ENCODE measurements at places on chromosomes 2 and 18.

DNA sequence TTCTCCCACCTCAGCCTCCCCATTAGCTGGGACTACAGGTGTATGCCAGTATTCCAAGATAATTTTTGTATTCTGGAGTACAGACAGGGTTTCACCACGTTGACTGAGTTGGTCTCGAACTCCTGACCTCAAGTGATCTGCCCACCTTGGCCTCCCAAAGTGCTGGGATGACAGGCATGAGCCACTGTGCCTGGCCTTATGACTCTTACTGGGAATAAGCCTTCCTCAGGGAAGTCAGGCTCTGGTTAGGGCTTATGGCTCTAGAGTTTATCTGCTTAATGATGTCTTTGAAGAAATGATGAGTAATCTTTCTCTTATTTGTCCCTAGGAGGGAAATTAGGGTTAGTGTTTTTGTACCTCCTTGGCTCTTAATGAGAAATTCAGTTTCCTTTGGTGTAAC lies 187.7 kb downstream of the FAM210A start:
- no peak for DNase-seq

- no peak for DNase-seq
Measured at GRCh38 chr18:31245820-31246219, 72.1 kb upstream of the DSG1 start.

GRCh38 chr2:216918088-216918680 lies 58.3 kb upstream of the TNP1 start:
- no peak for DNase-seq

GRCh38 chr2:28649481-28650265 lies 102.0 kb upstream of the PPP1CB start:
- no peak for DNase-seq

DNA sequence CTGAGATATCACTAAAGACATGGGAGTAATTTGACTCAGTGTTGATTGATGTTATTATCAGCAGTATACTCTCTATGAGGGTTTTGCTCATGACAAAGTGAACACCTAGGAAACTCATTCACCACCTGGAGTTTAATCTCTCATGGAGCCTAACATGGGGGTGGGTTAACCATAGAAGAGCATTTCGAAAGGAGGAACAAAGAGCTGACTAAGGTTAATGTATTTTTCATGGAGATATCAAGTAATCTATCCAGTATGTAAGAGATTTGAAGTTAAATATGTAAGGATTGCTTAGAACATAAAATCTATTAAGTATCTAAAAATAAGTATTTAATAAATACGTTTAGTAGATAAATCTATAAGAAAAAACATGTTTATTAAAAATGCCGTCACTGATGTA lies 917.8 kb downstream of the EPHA4 start:
- DNase-seq, result no peak

DNA sequence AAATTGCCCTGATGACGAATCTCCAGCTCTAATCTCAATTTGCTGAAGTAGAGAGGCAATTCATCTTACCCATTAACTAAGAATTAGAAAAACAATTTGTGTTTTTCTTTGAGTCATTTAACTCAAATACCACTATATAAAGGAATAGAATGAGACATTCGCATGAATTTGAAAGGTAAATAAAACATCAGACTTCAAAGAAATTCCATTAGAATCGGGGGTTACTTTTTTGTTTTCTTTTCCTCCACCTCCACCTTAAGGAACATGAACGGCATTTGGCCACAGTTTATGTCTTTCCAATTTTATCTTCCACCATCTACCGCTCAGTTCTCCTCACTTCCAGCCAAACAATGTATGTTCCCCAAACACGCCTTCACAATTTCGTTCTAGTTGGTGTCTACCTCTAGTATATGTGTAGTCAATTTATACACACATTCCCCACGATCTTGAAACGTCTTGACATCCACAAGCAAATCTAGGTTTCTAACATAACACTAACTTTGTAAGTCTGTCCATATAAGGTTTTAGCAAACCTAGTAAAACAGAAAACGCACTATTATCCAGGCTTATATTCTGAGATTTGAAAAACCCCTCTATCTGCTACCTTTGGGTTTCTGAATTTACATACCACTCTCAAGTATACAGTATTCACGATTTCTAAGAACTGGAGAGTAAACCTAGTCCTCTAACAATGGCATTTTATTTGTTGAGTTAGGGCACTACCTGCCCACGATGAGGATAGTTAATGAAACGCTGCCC lies 1.2 kb upstream of the SMCHD1 start:
- DNase-seq, result no peak

DNA sequence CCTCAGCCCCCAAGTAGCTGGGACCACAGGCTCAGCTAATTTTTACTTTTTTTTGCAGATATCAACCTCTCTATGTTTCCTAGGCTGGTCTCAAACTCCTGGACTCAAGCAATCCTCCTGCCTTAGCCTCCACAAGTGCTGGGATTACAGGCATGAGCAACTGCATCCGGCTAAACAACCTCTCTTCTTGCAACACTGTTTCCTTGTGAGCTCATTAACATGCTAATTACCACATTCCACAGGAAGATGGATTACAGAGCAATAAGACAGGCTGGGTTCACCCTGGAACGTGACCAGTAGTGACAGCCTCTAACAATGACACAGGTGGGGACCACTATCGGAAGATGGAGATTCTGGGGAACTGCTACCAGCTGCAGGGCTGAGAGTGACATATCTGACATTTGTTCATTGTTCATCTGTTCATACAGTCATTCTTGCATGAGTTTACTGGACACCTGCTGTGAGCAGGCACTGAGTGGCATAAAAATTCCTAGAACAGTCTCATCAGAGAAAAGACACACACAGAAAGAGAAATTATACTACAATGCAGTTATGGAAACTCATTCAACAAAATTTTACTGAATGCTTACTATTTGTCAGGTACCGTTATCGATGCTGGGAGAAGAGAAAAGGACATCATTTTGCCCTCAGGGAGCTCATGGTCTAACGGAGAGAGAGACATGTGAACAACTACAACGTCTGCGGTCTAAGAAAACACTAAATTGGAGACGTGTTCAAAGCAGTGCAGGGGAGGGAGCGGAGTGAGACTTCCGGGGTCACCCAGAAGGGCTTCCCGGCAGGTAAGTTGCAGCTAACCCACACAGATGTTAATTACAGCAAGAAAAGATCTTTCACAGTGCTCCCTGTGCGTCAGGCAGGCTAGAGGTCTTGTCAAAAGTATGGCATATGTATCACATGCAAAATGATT lies 37.6 kb downstream of the PROC start:
- DNase-seq, result no peak

GRCh38 chr2:19228715-19229114 lies 129.7 kb downstream of the OSR1 start:
- DNase-seq, result no peak

DNA sequence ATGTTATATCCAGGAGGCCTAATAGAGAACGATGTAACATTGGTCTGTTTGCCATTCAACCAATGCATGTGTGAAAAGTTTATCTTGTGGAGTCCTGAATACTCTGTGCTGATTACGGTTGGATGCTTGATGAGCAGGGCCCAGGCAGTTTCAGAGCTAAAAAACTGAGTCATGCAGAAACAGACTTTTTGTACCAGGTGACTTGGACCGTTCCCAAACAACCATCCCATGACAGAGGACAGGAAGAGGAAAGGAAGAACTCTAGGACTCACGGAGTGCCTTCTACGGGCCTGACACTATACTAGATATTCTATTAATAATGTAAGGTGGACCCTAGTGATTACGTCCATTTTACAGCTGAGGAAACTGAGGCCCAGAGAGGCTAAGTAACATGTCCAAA lies 142.1 kb downstream of the ARHGAP28 start:
- DNase-seq, result no peak

- no peak for DNase-seq
Measured at GRCh38 chr2:221775096-221775495, 203.0 kb upstream of the EPHA4 start.

DNA sequence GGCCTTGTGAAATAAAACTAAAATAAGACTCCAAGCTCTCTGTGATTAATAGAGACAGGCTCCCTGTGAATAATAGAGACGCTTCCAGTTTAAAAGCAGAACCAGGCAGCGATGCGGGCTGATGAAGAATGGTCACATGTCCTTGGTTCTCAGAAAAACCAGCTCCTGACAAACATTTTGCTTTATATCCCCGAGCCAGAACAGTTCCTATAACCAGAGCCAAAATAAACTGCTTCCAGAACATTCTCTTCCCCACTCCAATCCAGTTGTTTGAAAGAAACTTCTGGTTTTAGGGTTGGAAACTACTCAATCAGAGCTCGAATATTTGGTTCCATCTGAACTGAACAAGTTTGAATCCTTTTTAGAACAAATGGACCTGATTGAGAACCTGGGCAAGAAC lies 213.7 kb downstream of the TSN start:
- no peak for DNase-seq

- no peak for DNase-seq
Measured at GRCh38 chr2:100038011-100038410, 104.4 kb downstream of the AFF3 start.

- DNase-seq, result no peak
Measured at GRCh38 chr18:39761273-39761672, 2193.8 kb upstream of the PIK3C3 start.

- DNase-seq, result no peak
Measured at GRCh38 chr18:56488739-56489138, 149.7 kb downstream of the TXNL1 start.

- DNase-seq, result no peak
Measured at GRCh38 chr2:151907286-151908203, 79.3 kb upstream of the ARL5A start.

DNA sequence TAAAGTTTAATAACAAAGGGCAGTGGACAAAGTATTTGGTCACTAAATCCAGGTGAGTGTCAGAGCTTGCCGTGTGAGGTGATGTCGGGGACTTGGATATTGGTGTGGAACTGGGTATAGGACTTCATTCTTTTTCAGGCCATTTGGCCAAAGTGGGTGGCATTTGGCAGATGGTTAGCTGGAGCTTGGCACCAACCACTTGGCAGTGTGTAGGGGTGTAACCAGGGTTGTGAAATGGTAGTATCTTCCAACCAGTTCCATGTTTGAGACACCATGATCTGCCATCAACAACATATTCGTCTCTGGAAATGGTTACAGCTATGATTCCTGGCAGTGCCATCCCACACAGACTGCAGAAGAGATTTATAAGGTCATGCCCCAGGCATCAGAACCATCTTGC lies 113.9 kb downstream of the CCDC85A start:
- no peak for DNase-seq

DNA sequence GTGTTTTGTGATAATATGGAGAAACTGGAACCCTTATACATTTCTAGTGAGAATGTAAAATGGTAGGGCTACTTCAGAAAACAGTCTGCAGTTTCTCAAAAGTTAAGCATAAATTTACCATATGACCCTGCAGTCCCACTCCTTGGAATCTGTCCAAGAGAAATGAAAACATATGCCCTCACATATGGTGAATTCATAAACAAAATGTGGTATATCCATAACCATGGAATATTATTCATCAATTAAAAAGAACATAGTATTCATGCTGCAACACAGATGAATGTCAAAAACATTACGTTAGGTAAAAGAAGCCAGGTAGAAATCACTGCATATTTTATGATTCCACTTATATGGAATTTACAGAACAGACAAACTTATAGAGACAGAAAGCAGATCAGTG lies 11.8 kb downstream of the ROCK2 start:
- DNase-seq, result no peak

DNA sequence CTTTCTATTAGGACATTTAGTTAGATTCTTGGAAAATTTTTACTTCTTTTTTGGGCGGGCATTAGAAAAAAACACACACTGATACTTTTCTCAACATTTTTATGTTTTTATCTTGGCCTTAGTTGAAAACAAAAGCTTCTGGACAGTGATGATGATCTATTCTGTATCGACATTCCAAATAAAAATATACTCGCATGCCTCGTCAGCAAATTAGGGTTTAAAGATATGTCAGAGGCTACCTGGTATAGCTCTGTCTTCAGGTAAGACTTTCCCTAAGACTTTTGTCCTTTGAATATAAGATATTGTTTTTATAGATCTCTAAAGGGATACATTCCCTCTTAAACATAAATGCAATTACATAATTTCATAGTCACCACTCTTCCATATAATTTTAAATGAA lies 816.8 kb downstream of the LRP1B start:
- DNase-seq, result no peak

DNA sequence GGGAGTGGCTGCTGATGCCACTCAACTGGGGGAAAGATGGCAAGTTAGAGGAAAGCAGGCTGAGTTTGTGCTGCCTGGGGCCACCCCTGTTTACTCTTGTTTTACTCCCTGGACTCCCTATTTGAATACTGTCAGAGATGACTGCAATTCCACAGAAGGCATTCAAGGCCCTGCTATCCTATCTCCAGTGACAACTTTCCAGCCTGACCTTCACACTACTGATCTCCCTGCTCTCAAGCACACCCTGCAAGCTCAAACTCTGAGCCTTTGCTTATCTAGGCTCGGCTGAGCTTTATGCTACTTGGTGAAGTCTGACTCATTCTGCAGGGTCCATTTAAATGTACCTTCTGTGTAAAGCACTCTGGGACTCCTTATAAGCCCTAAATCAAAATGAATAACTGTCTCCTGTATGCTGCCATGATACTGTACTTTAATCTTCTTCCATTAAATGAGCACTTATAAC lies 39.3 kb upstream of the DSG1 start:
- DNase-seq, result no peak

DNA sequence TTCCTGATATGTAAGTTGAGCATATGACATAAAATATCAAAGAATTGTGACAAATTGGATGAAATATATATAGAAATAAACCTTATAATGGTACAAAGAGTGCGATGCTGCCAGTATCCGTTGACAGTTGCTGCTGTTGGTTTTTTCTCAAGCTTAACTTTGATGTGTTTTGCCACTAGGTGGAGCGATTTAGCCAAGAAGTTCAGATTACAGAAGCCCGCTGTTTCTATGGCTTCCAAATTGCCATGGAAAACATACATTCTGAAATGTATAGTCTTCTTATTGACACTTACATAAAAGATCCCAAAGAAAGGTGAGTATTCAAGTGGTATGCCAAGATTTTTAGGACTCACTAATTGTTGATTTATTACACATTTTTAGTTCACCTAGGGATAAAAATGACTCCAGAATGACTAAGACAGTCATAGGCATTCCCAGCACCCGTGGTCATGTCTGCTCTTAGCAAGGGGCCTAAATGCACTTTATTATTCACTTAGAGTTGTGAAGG lies 2.1 kb downstream of the RRM2 start:
- DNase-seq, result peak; percentile 63

GRCh38 chr2:152175012-152175367 lies 573 bp downstream of the STAM2 start:
- no peak for DNase-seq
